ENCODE measurements at places on chromosomes 1 and 21. TPM values are rescaled to one million over a fixed set of nuclear protein-coding genes. Genes with fewer than 3 reads are reported as not detected.

CFAP141 gene
- total RNA-seq = not detected

SAMD13 gene
- total RNA-seq = 2.6 TPM

AMPD1 gene
- not detected for total RNA-seq

FCRL6 gene
- not detected for total RNA-seq

LCE1B gene
- total RNA-seq = not detected

MCOLN3 gene
- total RNA-seq = not detected

ADGRB2 gene
- total RNA-seq = 0.85 TPM

CCDC185 gene
- total RNA-seq = not detected

CCT3 gene
- total RNA-seq = 627 TPM
